Naive thymus-derived CD8-positive, alpha-beta T cell (primary cell): ENCODE measurements at places on chromosomes 4 and X. TPM values are rescaled to one million over a fixed set of nuclear protein-coding genes. Genes with fewer than 3 reads are reported as not detected.

SOD3 gene
- polyA plus RNA-seq, result not detected

PPP2R2C gene
- polyA plus RNA-seq, result not detected

ATP8A1 gene
- polyA plus RNA-seq, result 17.5 TPM

DNA sequence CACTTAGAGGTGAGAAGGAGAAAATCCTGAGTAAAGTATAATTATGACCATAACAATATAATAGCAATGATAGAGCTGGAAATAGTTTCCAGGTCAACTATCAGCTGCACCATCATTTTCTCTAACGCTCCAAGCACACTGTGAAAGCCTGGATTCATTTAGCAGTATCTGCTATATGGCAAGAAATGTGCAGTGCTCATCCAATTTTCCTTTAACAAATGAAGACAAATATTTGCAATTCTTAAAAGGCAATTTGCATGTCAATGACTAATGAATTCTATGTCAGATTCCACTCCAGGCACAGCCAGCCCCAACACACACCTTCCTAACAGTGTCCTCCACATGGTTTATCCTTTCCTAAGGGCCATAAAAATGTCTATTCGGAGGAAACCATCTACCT, 12.7 kb downstream of the PRSS12 start:
- H3K4me3 ChIP-seq, result no peak overlapping the region
- no peak for DNase-seq
- H3K27ac ChIP-seq, result no peak overlapping the region
- no peaks in the 10 kb centered on the region for H3K36me3 ChIP-seq

DNA sequence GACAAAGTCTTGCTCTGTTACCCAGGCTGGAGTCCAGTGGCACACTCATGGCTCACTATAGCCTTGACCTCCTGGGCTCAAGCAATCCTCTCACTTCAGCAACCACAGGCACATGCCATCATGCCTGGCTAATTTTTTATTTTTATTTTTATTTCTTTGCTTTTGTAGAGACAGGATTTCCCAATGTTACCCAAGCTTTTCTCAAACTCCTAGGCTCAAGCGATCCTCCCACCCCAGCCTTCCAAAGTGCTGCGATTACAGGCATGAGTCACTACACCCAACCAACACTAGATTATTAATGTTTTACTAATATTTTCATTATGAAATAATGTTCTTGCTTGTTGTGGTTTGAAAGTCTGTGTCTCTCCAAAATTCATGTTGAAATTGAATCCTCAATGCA, 5.2 kb upstream of the ACTRT1 start:
- H3K27me3 ChIP-seq, result no peaks in the 10 kb centered on the region
- H3K4me1 ChIP-seq, result no peaks in the 10 kb centered on the region
- H3K36me3 ChIP-seq, result no peaks in the 10 kb centered on the region
- H3K4me3 ChIP-seq, result no peak overlapping the region

DNA sequence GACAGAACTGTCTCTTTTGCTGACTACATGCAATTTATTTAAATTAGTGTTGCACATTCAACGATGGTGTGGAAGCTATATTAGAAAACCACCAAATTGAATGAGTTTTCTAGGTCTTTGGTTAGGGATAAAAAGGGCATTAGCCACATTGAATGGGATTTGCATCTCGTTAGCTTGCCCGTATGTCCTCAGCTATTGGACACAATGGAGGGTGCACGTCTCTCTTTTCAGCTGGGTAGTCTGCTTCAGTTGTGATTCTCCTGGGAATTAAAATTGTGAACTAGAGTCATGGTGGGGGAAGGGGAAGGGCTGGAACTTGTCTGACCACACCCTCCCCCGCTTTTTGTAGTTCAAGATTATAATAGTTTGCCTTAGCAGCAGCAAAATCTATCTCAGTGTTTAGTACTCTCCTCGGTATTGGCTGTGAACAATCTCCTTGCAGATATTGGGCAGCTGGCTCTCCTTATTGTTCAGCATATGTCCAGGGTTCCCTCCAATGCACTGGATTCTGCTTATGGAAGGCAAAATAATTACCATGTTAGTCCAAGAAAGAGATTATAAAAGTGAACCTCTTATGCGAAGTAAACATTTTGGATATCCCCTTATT, 23.3 kb downstream of the TRIM2 start:
- peaks cover 24% of the 10 kb centered on the region for H3K4me1 ChIP-seq
- DNase-seq, result no peak
- H3K27ac ChIP-seq, result no peak overlapping the region
- peaks cover 5% of the 10 kb centered on the region for H3K27me3 ChIP-seq
- no peak overlapping the region for H3K4me3 ChIP-seq

DNA sequence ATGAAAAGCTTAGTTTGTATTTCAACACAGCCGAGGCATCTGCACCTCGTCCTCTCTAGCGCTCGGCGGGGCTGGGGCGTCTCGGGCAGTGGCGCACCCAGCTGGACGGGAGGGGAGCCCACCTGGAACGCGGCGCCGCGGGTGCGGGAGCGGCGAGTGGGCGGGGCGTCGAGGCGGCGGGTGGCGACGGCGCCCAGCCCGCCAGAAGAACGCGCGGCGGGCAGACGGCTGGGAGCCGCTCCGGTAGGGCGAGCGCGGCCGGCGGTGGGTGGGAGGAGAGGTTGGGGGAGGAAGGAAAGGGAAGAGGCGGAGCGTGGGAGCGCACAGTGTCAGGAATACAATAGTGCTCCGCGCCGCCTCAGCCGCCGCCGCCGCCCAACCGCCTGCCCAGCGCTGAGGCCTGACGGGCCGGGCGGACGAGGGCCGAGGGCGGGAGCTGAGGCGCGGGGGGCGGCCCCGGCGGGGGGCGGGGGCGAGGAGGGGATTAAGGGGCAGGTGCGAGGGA, at the start of gene JADE3:
Gene JADE3 (plus strand): TSS at position 324 of the 505 bp plus-strand sequence. CDS start 72,474 bp downstream, outside the sequence.
- H3K27ac ChIP-seq, result no peak within 1 kb of the TSS
- H3K27me3 ChIP-seq, result peaks cover 27% of the 10 kb centered on the region
- peak within 1 kb of the TSS; percentile 67 for H3K4me3 ChIP-seq
- H3K4me1 ChIP-seq, result peaks cover 7% of the 10 kb centered on the region

DNA sequence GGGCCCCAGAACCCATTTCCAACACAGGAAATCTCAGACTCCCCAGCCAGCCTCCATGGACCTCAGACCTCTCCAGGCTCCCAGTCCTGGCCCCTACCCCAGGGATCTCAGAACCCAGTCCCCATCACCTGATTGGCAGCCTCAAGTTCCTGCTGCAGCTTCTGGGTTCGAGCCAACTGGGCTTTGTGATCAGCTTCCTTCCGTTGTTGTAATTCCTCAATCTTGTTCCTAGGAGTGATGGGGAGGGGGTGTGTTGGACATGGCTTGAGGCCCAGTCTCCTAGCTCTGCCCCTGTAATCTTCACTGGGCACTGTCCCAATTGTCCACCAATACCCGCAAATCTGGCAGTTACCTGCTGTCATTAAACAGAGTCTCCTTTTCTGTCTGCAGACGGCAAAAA, 12.6 kb downstream of the GRIPAP1 start:
- no peak overlapping the region for H3K27ac ChIP-seq
- H3K4me3 ChIP-seq, result no peak overlapping the region
- H3K4me1 ChIP-seq, result no peaks in the 10 kb centered on the region
- no peaks in the 10 kb centered on the region for H3K36me3 ChIP-seq
- no peaks in the 10 kb centered on the region for H3K27me3 ChIP-seq

DNA sequence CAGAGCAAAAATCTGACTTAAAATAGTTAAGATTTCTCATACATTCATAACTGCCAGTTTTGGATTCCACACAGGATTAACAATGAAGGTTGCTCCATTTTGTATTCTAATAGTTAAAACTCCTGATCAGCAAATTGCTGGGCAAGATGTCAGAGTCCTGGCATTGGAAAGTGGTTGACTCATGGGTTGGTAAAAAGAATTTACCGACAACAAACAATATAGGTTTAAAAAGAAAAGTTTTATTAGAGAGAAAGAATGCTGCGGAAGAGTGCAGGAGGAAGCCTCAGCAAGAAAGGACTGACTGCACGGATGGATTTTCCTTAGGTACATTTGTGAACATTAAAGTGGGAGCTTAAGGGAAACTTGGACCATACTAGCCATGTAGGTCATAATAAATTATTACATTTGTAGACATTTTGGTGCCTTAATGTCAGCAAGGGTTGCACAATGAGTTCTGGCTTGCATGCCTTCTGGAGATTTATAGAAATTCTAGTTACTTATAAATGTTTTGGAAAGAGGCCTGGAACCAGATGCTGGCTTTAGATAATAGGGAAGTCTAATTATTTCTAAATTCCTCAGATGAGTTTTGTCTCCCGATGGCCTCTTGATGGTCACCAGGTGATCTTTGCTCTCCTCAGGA, 25.4 kb upstream of the IL2 start:
- no peaks in the 10 kb centered on the region for H3K36me3 ChIP-seq
- no peak for DNase-seq
- no peaks in the 10 kb centered on the region for H3K4me1 ChIP-seq
- peaks cover 3% of the 10 kb centered on the region for H3K27me3 ChIP-seq

- no peak overlapping the region for H3K27ac ChIP-seq
- peaks cover 7% of the 10 kb centered on the region for H3K36me3 ChIP-seq
- no peaks in the 10 kb centered on the region for H3K4me1 ChIP-seq
- DNase-seq, result no peak
- H3K4me3 ChIP-seq, result no peak overlapping the region
- H3K27me3 ChIP-seq, result no peaks in the 10 kb centered on the region
Measured at GRCh38 chr4:189897667-189898066, 43.0 kb upstream of the FRG1 start.

- no peak for DNase-seq
- H3K4me3 ChIP-seq, result no peak overlapping the region
- H3K27ac ChIP-seq, result no peak overlapping the region
- peaks cover 8% of the 10 kb centered on the region for H3K4me1 ChIP-seq
- no peaks in the 10 kb centered on the region for H3K36me3 ChIP-seq
Measured at GRCh38 chrX:39564751-39565150, 533.0 kb downstream of the BCOR start.
